Posterior cingulate gyrus (tissue), 11 donors: ENCODE measurements at places on chromosomes 3 and 15.

DNA sequence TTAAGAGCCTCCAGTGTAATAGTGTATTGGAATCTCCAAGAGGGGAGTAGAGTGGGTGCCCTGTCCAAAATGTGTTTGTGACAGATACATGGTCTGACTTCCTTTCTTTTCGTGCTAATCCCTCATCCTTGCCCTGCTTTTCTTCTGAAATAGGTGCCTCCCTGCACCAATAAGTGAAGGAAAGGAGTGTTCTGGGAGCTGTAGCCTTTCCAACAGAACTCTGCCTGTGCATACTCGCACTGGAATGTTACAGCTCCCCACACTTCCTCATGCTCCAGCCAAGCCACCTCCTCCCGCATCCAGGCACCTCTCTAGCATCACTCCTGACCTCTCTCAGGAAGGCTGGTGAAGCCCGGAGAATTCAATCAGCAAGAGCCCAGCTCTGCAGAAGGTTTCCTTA lies 478.0 kb downstream of the GABRG3 start:
- no peak for DNase-seq

DNA sequence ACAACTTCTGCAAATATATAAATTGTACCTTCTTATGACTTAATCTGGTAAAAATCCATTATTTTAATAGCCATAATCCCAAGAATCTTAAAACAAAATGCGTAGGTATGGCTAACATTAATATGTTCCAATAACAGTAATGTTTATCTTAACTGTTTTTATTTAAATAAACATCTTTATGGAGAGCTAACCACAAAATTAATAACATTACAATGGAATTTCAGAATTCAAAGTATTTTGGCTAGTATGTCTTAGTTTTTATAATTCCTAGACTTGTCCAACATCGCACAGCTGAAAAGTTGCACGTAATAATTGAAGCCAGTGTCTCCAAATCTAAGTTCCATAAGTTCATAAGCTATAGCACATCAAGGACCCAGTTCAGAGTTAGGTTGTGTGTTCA lies 47.6 kb downstream of the ANKRD28 start:
- DNase-seq, result no peak

- no peak for DNase-seq
These were observed 1.4 kb upstream of the MUC13 start for GRCh38 chr3:124935794-124936542.

GRCh38 chr15:100093211-100094126 lies 248.3 kb downstream of the ADAMTS17 start:
- DNase-seq, result no peak

DNA sequence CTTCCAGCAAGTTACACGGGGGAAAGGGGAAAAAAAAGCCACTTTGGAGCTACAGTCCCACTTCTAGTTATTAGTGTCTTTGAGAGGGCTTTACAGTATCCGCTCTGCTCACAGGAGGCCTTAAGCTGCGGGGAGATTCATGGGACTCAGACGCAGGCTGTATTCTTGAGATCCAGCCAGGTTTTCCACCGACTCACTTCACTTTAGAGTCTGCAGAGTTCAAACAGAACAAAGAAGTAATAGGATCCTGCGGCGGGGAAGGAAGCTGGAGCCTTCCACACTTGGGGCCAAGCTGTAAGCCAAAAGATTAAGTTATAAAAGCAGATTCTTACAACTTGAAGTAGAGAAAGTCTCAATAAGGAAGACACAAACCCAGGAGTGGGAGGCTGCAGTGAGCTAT lies 60.2 kb upstream of the FAM174B start:
- no peak for DNase-seq

- DNase-seq, result no peak
These were observed 16.8 kb downstream of the BCL2L10 start for GRCh38 chr15:52095597-52096262.

- DNase-seq, result no peak
These were observed 172.6 kb downstream of the RBMS3 start for GRCh38 chr3:29453284-29454001.

- DNase-seq, result no peak
These were observed 1.8 kb upstream of the STT3B start for GRCh38 chr3:31530960-31531335.

- DNase-seq, result no peak
These were observed 927.6 kb downstream of the FHIT start for GRCh38 chr3:60323651-60324050.

- no peak for DNase-seq
These were observed 728.8 kb downstream of the NR2F2 start for GRCh38 chr15:97059281-97059680.

DNA sequence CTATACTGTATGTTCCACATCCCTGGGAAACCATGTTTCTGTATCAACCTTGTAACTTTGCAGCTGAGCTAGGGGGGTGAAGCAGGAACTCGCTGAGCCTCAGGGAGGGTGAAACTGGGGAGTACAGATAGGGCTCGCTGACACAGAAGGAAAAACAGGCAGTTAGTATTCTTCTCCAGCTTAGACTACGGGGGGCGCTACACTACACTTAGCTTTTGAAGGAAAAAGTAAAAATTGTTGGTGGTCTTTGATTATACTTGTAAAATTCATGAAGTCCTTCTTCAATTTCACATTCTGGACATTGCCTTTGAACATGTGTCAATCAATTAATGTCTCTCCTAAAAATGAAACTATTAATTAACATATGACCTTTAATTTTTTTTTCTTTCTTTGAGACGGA lies 73.5 kb upstream of the RGMA start:
- DNase-seq, result no peak

- DNase-seq, result no peak
These were observed 255.9 kb downstream of the XXYLT1 start for GRCh38 chr3:195015021-195015420.
